ENCODE measurements at places on chromosomes 16 and 17.

DNA sequence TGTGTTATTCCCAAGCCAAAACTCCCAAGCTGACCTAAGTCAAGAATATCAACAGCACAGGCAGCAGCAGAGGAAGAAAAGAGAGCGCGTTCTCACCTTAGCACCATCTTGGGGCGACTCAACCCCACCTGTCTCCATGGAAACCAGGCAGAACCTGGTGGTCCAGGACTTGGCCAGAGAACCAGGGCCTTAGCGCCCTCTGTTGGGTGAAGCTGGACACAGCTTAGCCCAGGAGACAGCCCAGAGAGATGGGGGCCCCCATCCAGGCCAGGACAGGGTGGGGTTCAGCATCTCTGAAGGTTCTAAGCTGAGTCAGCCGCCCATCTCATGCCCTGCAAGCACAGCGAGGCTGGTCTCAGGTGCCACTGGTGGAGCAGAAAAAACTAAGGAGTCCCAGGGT is 60.1 kb upstream of the TMEM132E start:
- DNase-seq, result no peak

- DNase-seq, result no peak
Measured at GRCh38 chr17:50631195-50631907, 3.3 kb upstream of the ABCC3 start.

DNA sequence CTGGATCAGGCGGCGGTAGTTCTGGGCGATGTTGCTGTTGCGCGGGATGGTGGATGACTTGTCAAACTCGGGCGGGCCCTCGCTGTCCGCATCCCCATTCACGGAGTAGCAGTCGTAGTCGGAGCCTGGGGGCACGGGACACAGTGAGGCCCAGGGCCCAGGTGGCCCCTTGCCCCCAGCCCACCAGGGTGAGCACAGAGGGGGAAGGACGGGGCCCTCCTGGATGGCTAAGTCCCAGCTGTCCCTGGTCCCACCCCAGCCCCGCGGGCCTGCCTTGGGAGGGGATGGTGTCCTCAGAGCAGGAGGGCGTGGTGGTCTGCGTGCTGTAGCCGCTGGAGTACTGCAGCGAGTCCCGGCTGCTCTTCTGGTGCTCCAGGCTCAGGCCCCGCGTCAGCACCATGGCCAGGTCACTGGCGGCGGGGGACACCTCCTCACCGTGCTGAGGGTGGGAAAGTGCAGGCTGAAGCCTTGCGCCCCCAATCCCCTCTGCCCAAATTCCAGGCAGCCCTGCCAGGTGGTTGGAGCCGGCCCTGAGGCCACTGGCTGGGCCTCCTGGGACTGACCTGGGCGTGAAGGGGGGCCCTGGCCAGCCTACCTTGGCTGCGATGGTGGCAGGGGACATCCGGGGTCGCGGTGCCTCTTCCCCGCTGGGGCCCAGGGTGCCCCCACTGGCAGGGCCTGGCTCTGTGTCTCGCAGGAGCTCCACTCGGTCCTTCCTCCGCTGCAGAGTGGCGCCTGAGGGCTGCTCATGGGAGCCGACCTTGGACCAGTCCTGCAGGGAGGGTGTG is 18.2 kb downstream of the IL34 start:
- DNase-seq, result no peak

- no peak for DNase-seq
Measured at GRCh38 chr16:50388496-50388895, 19.7 kb upstream of the BRD7 start.

- DNase-seq, result peak; percentile 28
Measured at GRCh38 chr16:72995151-72995881, 52.6 kb downstream of the ZFHX3 start.

- DNase-seq, result no peak
Measured at GRCh38 chr16:55480228-55480655, 1.2 kb downstream of the MMP2 start.

GRCh38 chr16:57591870-57592485 is 36.5 kb upstream of the ADGRG1 start:
- DNase-seq, result no peak

GRCh38 chr17:39064819-39065218 is 86.6 kb downstream of the PLXDC1 start:
- DNase-seq, result no peak
